ENCODE measurements at places on chromosomes 16 and 17.

GRCh38 chr17:4498461-4499397 is at the start of gene SPNS2:
Gene SPNS2, plus strand, starts transcription at chr17:4498881. Its CDS starts 167 bp downstream, at chr17:4499048.
- no peaks in the 10 kb centered on the region for H3K36me3 ChIP-seq
- H3K4me3 ChIP-seq = peak within 1 kb of the TSS; percentile 76
- H3K4me1 ChIP-seq = peaks cover 19% of the 10 kb centered on the region
- DNase-seq = peak; percentile 80
- H3K27me3 ChIP-seq = peaks cover 87% of the 10 kb centered on the region

GRCh38 chr17:80964859-80965580 is 26.6 kb upstream of the CHMP6 start:
- H3K27ac ChIP-seq = no peak overlapping the region
- peaks cover 3% of the 10 kb centered on the region for H3K27me3 ChIP-seq
- no peak for DNase-seq
- peaks cover 9% of the 10 kb centered on the region for H3K36me3 ChIP-seq
- H3K4me3 ChIP-seq = no peak overlapping the region

DNA sequence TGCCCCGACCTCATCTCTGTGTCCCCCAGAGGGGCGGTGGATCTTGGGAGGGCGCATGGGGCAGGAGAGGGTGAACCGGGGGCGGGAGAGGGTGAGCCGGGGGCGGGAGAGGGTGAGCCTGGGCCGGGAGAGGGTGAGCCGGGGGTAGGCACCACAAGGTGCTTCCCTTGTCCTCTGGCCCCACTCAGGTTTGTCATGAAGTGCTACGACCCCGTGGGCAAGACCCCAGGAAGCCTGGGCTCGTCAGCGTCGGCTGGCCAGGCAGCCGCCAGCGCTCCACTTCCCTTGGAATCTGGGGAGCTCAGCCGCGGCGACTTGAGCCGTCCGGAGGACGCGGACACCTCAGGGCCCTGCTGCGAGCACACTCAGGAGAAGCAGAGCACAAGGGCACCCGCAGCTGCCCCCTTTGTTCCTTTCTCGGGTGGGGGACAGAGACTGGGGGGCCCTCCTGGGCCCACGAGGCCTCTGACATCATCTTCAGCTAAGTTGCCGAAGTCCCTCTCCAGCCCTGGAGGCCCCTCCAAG is 18.9 kb downstream of the ASPSCR1 start:
- no peaks in the 10 kb centered on the region for H3K27me3 ChIP-seq
- H3K4me1 ChIP-seq = peaks cover 75% of the 10 kb centered on the region
- peaks cover 14% of the 10 kb centered on the region for H3K36me3 ChIP-seq
- DNase-seq = no peak

DNA sequence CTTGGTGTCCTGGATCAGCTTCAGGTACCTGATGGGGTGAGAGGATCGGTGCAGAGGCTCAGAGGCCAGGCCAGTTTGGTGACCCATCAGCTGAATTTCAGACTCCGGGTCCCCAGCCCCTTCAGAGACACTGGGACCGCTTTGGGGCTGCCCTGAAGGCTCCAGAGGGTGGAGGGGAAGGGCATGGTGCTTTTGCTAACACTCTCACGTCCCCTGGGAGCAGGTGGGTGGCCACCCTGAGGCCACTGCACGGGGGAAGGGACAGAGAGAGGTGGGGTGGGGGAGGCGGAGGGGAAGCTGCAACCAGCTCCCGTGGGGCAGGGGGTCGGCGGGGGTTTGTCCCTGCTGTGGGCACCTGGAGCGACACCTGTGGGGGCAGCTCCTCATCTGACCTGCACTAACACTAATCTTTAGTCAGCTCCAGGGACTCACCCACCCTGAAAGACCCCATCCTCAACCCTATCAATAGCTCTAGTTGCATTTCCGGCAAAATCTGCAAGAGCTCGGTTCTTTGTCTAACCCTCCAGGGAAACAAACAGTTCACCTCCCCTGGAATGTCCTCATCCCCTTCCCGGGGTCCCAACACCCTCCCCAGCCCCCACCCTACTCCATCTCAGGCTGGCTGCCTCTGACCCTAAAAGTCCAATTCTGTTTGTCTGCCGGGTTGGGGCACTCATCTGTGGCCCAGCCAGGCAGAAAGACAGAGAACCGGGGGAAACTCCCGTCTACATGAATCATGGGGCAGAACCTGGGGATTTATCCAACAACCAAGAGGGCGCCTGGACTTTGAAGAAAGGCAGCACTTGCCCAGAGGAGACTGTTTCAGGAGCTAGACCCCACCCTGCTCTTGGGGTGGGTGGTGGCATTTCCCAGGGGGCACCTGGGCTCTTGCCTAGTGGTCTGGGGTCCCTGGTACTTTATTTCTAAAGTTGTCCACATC is 91.9 kb upstream of the CBX4 start:
- peaks cover 55% of the 10 kb centered on the region for H3K27me3 ChIP-seq
- no peak for DNase-seq
- no peak overlapping the region for H3K27ac ChIP-seq
- peaks cover 53% of the 10 kb centered on the region for H3K4me1 ChIP-seq
- H3K4me3 ChIP-seq = peak overlapping the region; percentile 64
- H3K36me3 ChIP-seq = no peaks in the 10 kb centered on the region

- H3K4me1 ChIP-seq = peaks cover 28% of the 10 kb centered on the region
- H3K4me3 ChIP-seq = no peak overlapping the region
- peaks cover 47% of the 10 kb centered on the region for H3K27me3 ChIP-seq
- H3K36me3 ChIP-seq = no peaks in the 10 kb centered on the region
Observed at GRCh38 chr16:86214326-86215232, 295.7 kb upstream of the FOXF1 start.

Data from nephron progenitor cell (in vitro differentiated cells).